ENCODE measurements at places on chromosomes 6 and 20.

DNA sequence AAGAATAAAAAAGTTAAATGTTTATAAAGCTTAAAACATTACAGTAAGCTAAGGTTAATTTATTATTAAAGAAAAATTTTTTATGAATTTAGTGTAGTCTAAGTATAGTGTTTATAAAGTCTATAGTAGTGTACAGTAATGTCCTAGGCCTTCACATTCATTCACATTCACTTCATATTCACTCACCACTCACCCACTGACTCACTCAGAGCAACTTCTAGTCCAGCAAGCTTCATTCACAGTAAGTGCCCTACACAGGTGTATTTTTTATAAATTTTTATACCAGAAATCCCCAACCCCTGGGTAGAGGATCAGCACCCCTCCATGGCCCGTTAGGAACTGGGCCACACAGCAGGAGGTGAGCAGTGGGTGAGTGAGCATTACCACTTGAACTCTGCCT lies 24.3 kb upstream of the ADGRF1 start:
- no peak for DNase-seq

GRCh38 chr6:143188292-143188691 lies 127.6 kb downstream of the AIG1 start:
- DNase-seq: no peak

GRCh38 chr6:131936156-131936555 lies 15.0 kb downstream of the CCN2 start:
- no peak for DNase-seq

DNA sequence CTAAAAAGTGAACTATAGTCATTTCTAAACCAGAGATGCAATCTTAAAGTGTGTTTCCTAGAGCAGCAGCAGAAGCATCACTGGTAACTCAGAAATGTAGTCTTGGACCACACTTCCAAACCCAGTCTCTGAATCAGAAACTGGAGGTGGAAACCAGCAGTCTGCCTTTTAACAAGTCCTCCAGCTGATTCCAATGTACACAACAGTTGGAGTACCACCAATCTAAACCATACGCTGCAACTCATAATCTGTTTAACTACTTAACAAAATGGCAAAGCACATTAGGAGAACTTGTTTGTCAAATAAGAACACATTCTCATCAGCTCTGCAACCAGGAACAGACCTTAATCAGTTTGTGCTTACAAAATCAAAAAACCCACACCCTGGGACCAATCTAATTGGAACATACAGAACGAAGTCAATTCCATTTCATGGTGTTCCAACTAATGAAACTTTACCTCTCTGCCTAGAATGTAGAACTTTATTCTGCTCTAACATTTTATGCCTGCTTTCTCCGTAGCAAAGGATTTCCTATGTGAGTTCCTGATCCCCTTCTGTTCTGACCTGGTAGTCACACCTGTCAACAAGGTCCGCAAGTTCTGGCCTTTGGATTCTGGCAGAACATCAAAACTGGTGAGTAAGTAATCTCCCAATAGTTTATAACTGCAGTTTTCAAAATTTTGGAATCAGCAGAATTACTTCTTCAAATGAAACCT lies 390.4 kb downstream of the HTR1B start:
- DNase-seq: no peak

DNA sequence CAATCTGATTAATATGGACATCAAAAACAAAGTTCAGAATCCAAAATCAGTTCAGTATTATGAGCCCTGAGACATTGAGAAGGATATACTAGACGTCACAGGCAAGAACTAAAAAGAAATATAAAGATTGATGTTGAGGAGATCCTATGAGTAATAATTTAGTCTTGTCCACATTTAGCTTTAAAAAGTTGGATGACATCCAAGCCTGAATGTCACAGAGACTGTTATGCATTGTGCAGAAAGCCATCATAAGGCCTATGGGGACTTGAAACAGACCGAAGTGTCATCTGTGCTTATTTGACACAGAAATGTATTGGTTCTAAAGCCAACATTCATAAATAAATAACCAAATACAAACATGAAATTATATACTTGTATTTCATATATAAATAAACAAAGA lies 581.8 kb upstream of the MMS22L start:
- no peak for DNase-seq

DNA sequence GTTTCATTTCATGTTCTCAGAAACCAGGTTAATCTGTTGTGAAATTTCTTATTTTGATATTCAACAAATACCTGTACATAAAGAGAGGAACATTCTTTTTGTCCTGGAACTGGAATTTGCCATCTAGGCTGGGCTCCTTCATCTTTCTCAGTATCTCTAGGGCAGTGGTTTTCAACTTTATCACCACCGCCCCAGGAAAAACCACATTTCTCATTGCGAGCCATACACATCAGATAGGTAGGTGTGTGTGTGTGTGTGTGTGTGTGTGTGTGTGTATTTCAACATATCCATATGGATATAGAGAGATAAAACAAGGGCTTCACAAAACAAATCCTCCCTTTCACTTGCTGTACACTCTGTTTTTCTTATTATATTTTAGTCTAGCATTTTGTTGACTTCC lies 24.1 kb downstream of the BFSP1 start:
- no peak for DNase-seq

GRCh38 chr6:35498422-35499067 lies 1.7 kb upstream of the TEAD3 start:
- DNase-seq: no peak

DNA sequence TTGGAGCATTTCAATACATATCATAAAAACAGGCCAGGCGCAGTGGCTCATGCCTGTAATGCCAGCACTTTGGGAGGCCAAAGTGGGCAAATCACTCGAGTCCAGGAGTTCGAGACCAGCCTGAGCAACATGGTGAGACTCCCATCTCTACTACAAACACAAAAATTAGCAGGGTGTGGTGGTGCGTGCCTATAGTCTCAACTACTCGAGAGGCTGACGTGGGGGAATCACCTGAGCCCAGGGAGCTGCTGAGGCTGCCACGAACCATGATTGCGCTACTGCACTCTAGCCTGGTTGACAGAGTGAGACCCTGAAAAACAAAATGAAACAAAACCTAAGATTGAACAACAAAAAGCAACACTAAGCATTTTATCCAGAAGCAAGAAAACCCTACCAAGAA lies 47.2 kb downstream of the BACH2 start:
- peak; percentile 6 for DNase-seq

DNA sequence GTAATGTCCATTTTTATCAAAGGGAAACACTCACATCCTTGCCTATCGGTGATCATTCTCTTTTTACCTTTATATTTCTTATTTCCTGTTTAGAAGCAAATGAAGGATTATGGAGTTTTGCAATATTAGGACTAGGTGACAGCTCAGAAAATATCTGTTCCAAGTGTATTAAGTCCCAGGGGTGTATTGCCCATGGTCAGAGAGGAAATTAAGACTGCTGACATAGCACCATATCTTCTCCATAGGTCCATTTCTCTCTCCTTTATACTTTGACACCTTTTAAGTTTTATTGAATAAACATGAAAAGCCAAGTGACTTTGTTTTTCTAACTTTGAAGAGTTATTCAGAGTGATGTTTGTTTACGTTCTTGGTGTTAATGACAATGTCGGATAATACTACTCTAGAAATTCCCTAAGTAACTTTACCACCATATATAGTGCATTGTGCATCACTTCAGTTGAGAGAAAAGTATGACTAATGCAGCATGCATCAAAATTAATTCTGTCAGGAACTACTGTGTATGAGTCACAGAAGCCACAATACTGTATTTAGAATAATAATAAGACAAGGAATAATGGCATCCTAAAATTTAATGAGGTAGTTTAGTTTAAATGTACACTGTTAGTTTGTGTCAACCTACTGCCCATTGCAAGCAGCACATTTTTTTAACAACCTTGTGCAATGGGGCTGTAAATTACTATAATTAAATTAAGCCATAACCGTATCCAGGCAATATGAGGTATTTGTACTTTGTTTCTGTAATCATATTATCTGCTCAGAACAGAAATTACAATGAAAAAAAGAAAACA lies 474.4 kb upstream of the RNF217 start:
- DNase-seq: no peak

DNA sequence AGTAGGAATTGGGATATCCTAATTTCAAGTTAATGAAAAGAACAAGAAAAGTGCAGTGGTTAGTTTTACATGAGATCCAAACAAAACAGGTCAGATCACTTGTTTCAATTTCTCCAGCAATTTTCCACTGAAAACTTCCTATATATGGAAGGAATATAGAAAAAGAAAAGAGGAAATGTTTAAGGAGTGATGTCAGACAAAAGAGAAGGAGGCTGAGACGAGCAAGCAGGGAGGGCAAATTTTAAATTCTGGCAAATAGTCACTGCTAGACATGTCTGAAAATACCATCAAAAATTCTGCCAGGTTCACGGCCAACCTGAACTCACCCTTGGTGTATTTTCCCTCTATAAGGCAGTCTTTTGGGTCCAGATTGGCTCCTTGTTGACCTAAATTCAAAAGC lies 9.5 kb upstream of the NUP153 start:
- DNase-seq: no peak

- no peak for DNase-seq
Observed at GRCh38 chr6:75337835-75338580, 53.4 kb upstream of the TMEM30A start.

- DNase-seq: no peak
Observed at GRCh38 chr6:166351715-166352285, 9.5 kb upstream of the SFT2D1 start.

- DNase-seq: no peak
Observed at GRCh38 chr20:43752561-43753301, 25.9 kb upstream of the GTSF1L start.

GRCh38 chr20:10708351-10709185 lies 34.8 kb upstream of the JAG1 start:
- no peak for DNase-seq

DNA sequence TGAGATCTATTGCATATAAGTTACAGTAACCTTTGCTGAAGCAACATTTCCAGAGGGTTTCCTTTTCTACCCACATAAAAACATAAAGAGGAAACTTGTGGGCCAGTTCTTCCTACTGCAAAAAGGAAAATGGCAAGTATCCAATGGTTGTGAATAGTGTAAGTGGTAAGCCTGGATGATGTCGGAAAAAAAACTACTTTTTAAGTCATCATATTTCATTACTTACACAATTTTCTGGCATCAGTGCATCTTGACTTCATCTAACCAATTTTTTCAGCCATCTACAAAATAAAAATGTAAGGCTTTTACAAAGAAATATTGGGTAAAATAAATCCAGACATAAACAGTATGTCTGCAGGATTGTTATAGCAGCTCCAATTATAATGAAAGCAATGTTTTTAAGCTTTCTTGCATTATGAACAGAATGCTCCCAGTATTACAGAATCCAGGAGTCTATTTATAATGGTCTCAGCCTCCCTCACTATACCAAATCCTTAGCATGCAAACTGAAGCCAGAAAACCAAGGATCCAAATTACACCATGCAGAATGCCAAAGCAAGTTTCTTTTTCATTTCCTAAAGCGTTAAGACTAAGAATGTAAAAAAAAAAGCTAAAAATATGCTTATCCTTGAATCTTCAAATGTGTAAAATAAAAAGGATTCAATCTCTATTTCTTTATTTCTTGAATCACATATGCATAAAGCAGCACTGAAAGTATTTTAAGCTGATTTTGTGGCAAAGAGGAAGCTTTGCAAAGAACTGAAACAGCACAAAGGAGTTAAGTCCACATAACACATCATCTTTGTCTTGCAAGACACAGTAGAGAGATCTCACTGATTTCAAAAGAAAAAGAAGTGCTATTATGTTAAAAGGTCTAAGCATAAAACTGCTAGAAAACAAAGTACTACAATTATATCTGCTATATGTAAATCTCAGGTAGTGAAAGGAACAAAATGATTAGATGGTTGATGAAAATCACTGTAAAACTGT lies 126.8 kb upstream of the HMGCLL1 start:
- no peak for DNase-seq

- no peak for DNase-seq
Observed at GRCh38 chr6:113903666-113904330, 46.7 kb downstream of the MARCKS start.

DNA sequence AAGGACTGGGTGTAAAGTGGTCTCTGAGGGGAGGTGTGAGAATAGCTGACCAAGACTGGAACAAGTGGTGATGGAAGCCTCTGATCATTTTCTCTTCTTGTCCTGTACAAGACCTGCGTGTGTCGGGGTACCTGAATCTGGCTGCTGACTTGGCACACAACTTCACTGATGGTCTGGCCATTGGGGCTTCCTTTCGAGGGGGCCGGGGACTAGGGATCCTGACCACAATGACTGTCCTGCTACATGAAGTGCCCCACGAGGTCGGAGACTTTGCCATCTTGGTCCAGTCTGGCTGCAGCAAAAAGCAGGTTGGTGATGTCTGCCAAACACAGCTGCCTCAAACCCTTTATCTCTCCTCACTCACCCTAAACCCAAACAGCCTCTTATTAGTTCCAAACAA lies 1.7 kb upstream of the HSD17B8 start:
- DNase-seq: no peak

DNA sequence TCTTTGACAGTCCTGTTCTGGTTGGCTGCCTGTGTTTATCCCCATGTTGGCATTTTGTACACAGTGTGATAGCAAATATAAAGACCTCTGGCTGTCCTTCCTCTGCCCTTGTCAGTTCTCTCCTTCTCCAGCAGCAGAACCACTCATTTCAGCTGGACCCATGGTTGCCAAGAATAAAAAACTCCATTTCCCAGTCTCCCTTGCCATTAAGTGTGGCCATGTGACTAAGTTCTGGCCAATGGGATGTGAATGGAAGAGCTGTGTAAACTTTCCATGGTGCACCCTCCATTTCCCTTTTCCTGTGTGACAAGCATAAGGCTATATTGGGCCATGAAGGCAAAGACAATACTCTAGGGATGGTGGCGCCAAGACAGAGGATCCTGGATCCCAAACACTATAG lies 78.4 kb upstream of the TBC1D7 start:
- no peak for DNase-seq

GRCh38 chr6:130147111-130147510 lies 75.6 kb downstream of the SAMD3 start:
- DNase-seq: no peak

- DNase-seq: no peak
Observed at GRCh38 chr6:165886169-165886568, 223.1 kb upstream of the PDE10A start.

DNA sequence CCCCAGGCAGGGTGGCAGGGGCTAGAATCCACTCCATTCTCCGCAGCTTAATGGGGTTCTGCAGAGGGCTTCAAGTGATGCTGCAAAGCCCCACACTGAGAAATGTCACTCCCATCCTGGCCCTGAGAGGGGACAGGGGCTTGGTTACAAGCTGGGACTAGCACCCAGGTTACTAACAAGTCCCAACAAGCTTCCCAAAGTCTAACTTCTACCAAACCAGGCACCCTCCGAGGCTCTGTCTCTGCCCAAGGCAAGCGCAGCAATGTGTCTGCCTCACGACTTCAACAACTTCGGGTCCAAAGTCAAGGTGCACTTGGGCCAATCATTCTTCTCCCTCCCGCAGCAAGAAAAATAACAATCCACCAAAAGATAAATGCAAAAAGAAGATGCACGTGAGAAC lies 45.6 kb downstream of the NFATC2 start:
- DNase-seq: no peak

- DNase-seq: no peak
Observed at GRCh38 chr20:47727909-47728361, 57.3 kb downstream of the SULF2 start.

- DNase-seq: no peak
Observed at GRCh38 chr20:44491635-44492395, 16.1 kb downstream of the TTPAL start.
